Bronchial smooth muscle cell (primary cell): ENCODE measurements at places on chromosomes 16 and 17. TPM values are rescaled to one million over a fixed set of nuclear protein-coding genes. Genes with fewer than 3 reads are reported as not detected.

The TMC5 gene
- not detected in 2 replicates for total RNA-seq

The FOXL1 gene
- 5.2 and 7.2 TPM in 2 replicates for total RNA-seq

The WBP2 gene
- total RNA-seq: 22.7 and 36.3 TPM in 2 replicates

The ITGAL gene
- not detected in 2 replicates for total RNA-seq

The SLC25A39 gene
- 47.7 and 48.9 TPM in 2 replicates for total RNA-seq

The TMIGD1 gene
- not detected in 2 replicates for total RNA-seq

The TLCD3B gene
- not detected in 2 replicates for total RNA-seq

The SLC13A2 gene
- not detected in 2 replicates for total RNA-seq

The HOXB6 gene
- 1.5 and 3.2 TPM in 2 replicates for total RNA-seq

The RFWD3 gene
- total RNA-seq: 5.5 and 6.9 TPM in 2 replicates

The ITGAD gene
- not detected in 2 replicates for total RNA-seq

The HS3ST3A1 gene
- 11.2 and 26.8 TPM in 2 replicates for total RNA-seq

The PRAC2 gene
- not detected in 2 replicates for total RNA-seq

The GJD3 gene
- 2.4 and 3.0 TPM in 2 replicates for total RNA-seq

The EXOC3L1 gene
- total RNA-seq: 0.16 and 0.34 TPM in 2 replicates

The GAS7 gene
- 4.9 and 19.4 TPM in 2 replicates for total RNA-seq

The TBC1D28 gene
- total RNA-seq: not detected in 2 replicates

The DHODH gene
- total RNA-seq: 1.5 and 2.2 TPM in 2 replicates

The ERN2 gene
- 0.26 and 1.3 TPM in 2 replicates for total RNA-seq

The SLC43A2 gene
- total RNA-seq: 6.1 and 7.0 TPM in 2 replicates

The HOXB8 gene
- under 0.01 TPM in 1 of 2 replicates, not detected in the other for total RNA-seq

The MT4 gene
- not detected in 2 replicates for total RNA-seq

The CCL16 gene
- total RNA-seq: not detected in 2 replicates

The LGALS9B gene
- not detected in 2 replicates for total RNA-seq

The CHST5 gene
- total RNA-seq: not detected in 2 replicates

The GCGR gene
- not detected in 2 replicates for total RNA-seq

The RGS11 gene
- total RNA-seq: 1.4 and 7.2 TPM in 2 replicates

The EPOP gene
- total RNA-seq: 0.09 and 0.47 TPM in 2 replicates

The MYH13 gene
- total RNA-seq: under 0.01 TPM in 1 of 2 replicates, not detected in the other

The LRRC36 gene
- 0.32 TPM in 1 of 2 replicates, not detected in the other for total RNA-seq
